ENCODE measurements at places on chromosomes 11 and 22.

DNA sequence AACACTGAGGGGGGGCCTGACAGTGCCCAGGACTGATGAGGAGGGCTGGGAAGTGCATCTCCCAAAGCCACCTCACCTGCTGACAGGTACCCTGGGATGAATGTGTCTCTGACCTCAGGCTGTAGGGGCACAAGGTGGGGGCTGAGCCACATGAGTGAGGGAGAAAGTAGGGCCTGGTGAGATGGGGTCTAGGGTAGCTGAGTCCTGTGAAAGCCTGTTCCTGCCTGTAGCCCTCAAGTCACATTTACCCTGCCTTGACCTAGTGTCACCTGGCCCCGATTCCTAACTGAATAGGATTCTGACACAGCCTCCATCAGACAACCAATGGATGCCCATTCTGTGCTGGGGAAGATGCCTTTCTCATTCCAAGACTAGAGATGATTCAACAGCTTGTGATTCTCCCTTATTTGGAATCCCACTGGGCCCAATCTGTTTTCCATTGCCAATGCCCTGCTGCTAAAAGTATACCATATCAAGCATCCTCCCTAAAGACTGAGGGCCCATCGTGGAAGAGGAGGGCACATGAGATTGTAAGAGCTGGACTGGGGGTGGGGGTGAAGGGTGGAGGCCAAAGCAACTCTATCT, 11.1 kb upstream of the RFPL1 start:
- no peak for DNase-seq

- no peak for DNase-seq
Measured at GRCh38 chr11:114150671-114151070, 91.2 kb downstream of the ZBTB16 start.

- no peak for DNase-seq
Measured at GRCh38 chr11:3074912-3075589, 17.8 kb upstream of the CARS1 start.

DNA sequence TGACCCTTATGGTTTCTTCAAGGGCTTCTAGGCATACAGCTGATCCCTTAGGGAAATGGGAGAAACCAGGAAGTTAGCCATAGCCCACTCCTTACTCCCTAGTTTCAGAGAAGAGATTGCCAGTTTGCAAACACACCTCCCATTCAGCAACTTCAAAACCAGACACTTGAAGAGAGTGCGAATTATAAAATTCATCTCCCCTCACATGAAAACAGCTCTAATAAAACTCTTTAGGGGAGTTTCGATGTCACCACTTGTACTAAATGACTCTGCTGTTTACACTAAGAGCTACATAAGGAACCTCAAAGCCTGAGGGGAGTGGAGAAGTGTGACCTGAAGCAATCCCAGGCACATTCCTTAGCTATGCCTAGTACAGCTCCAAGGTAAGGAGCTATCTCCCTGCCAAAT, 8.3 kb downstream of the LGR4 start:
- no peak for DNase-seq

DNA sequence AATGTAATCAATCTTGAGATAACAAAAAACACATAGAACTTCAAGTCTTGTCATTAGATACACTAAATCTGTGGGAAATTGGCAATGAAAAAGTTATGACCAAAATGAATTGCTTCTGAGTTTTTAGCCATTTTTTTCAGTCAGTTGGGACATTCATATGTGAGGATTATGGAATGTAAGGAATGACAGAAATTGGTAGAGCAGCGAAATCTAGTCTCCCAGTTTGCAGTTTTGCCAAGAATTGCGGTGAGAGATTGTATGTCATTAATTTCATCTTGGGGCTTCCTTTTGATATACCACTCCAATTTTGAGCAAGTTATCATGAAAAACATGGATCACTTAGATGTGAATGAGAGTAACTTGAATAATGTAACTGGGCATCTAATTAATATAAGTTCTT, 49.9 kb downstream of the SIK2 start:
- DNase-seq = no peak

DNA sequence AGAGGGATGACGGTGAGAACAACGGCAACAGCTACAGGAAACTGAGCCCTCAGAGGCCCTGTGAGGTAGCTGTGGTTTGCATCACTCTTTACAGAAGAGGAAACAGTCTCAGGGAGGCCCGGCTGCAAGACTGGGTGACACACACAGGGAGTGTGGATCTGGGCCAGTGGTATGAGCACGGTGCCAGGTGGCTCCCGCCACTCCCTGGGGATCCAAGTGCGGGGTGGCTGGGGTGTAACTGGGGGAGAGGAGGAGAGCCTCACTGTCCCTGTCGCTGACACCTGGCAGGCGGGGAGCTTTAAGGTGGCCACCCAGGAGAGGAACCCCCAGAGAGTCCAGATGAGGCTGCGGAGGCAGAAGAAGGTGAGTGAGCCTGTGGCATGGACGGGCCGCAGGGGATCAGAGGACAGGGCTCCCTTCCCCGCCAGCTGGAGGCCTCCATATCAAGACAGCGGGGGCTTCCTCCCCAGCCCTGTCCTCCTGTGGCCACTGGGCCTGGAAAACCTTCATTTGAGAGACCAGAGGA, 5.6 kb downstream of the RGL4 start:
- peak; percentile 69 for DNase-seq

DNA sequence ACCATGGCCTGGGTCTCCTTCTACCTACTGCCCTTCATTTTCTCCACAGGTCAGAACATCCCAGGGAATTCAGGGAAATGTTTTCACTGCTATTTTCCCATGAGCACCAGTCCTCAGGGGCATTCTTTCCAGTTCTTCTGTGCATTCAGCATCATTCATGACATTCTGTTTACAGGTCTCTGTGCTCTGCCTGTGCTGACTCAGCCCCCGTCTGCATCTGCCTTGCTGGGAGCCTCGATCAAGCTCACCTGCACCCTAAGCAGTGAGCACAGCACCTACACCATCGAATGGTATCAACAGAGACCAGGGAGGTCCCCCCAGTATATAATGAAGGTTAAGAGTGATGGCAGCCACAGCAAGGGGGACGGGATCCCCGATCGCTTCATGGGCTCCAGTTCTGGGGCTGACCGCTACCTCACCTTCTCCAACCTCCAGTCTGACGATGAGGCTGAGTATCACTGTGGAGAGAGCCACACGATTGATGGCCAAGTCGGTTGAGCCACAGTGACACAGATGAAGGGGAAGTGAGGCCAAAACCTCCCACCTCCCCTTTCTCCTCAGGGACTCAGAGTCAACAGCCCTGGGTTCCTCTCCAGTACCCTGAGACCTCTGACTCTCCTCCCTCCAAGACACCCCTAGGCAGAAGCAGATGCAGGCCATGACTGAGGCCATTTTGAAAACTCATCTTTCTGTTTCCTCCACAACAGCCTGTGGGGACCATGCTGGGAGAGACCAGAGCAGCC, 15.9 kb upstream of the IGLL5 start:
- no peak for DNase-seq

DNA sequence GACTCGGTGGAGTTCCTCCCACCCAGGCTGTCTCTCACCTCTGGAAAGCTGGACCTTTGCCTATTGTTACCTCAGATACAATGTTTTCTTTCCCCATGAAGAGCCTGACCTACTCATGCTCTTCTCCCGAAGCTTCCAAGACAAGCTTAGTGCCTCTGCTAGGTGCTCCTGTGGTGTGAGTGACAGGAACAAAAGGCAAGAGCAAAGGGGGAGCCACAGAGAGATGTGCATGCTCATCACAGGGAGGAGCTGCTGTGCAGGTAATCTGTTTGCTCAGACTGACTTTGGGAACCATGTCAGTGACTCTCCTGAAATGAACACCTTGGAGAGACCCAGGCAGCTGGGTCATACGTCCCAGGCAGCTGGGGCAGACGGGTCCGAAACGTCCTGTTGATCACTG, 53.6 kb upstream of the VSTM5 start:
- no peak for DNase-seq

- no peak for DNase-seq
Measured at GRCh38 chr22:46617207-46617985, 2.8 kb upstream of the GRAMD4 start.

- no peak for DNase-seq
Measured at GRCh38 chr11:57399221-57399620, 8.8 kb upstream of the PRG2 start.

DNA sequence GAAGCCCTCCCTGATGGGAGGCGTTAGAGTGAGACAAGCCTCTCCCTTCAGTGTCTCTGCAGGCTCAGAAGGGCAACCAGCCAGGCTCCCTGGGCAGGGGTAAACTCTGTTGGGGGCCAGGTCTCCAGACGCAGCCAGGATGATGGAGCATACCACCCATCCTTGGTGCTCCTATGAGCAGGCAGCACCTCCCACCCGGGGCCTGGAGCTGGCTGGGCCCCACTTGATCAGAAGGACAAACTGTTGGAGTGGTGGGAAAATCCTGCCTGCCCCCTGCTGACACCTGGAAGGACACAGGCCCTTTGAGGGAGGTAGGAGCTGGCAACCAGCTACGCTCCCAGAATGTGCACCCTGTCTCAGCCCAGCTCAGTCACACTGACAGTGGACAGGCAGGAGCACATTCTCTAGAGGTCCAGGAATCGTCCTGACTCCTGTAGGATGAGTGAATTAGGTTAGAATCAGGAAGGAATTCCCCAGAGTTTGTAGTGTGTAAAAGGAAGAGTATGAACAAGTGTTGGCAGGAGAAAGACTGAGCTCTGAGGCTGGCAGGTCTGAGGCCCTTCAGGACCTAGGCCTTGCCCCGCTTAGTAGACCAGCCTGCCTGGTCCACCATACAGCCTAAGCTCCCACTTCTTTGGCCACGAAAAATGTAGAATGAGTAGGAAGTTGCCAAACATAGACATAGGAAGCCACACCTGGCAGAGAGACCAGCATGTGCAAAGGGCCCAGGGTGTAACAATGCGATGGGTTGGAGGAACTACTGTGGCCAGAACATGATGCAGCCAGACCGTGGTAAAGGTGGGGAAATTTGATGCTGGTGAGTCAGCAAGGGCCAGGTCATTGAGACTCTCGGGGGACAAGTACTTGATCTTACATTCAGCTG, 19.1 kb downstream of the ARHGEF17 start:
- DNase-seq = no peak

- peak; percentile 39 for DNase-seq
Measured at GRCh38 chr22:36546092-36546804, 17.3 kb upstream of the EIF3D start.

DNA sequence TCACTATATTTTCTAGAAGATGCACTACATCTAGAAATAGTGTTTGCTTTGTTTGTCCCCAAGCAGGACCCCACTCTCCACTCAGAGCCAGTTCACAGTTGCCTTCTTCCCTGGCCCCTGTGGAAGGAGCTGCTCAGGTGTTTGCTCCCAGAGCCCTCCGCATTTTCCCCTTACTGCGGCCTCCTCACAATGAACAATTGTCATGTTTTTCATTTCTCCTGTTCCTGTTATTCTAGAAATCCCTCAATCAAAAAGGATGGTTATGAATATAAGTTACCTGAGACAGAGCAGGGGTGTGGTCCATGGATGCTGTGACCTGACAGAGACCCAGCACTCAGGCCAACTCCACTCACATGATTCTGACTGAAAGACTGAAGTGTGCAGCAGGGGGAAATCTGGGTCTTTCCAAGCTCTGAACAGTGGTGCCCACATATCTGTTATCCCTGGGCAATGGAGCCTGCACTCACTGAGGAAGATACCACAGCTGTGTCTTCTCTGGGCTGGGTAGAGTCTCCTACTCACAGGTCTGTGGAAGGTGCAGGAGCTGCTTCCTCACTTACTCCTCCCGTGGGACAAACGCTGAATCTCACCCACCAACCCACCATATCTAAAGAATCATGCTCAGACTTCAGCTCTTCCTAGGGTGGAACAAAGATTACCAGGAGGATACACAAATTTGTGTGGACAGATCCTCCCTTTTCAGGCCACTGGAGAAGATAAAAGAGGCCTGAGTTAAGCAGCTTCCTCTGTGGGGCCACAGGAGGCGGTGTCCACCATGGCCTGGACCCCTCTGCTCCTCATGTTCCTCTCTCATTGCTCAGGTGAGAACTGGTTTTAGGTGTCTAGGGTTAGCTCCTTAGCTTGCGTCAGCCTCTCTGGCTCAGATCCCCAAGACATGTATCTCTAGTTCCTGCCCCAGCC, 87.1 kb upstream of the TOP3B start:
- DNase-seq = no peak

GRCh38 chr11:59283825-59284772, 71.4 kb upstream of the MPEG1 start:
- DNase-seq = peak; percentile 46

- DNase-seq = no peak
Measured at GRCh38 chr22:19394274-19395050, 37.1 kb downstream of the HIRA start.

- no peak for DNase-seq
Measured at GRCh38 chr11:45809456-45810395, 4.8 kb downstream of the SLC35C1 start.

- DNase-seq = no peak
Measured at GRCh38 chr22:40928657-40929056, 22.5 kb upstream of the RBX1 start.

- no peak for DNase-seq
Measured at GRCh38 chr11:122360875-122361274, 244.9 kb upstream of the BLID start.

GRCh38 chr11:10522276-10522675, 18.7 kb downstream of the RNF141 start:
- DNase-seq = no peak

- no peak for DNase-seq
Measured at GRCh38 chr11:88353835-88354496, 16.4 kb upstream of the CTSC start.

DNA sequence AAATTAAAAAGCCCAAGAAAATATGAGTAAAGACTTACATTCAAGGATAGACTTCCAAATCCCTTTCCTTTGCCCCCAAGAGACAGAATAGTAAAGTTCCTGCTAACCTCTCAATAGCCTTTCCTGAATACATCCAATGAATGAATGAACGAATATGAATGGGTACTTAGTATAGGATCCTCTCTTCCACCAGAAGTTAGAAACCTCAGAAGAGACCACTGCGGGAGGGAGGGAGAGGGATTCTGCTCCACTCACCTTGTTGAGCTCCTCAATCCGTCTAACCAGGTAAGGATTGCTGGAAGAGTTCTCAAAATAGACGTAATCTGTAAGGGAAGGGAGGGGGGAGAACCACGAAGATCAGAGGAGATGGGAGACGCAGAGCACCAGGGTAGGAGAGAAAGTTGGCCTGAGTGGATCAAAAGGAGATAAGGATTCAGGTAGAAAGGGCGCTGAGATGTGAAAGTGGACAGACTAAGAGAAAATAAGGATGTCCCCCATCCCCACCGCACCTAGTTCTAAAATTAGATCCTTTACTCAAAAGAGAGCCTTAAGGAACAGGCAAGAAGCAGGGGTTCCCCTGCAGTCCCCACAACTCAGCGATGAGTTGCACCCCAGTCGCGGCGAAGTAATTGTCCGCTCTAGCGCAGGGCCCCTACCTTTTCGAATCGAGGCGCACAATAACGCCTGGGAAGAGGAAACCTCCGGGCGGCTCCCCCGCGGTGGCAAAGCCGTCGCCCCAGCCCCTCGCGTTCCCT, 1.1 kb downstream of the MTA2 start:
- DNase-seq = no peak

GRCh38 chr11:78391424-78391823, 26.2 kb downstream of the GAB2 start:
- no peak for DNase-seq

- DNase-seq = no peak
Measured at GRCh38 chr11:130146796-130147195, 12.8 kb upstream of the ST14 start.

Measured in stimulated activated naive CD8-positive, alpha-beta T cell treated with anti-CD3 and anti-CD28 coated beads, Interleukin-15, amount 100 ng/mL, for 72 hours (primary cell).